T follicular helper cell (primary cell): ENCODE measurements at places on chromosomes 12 and 14.

DNA sequence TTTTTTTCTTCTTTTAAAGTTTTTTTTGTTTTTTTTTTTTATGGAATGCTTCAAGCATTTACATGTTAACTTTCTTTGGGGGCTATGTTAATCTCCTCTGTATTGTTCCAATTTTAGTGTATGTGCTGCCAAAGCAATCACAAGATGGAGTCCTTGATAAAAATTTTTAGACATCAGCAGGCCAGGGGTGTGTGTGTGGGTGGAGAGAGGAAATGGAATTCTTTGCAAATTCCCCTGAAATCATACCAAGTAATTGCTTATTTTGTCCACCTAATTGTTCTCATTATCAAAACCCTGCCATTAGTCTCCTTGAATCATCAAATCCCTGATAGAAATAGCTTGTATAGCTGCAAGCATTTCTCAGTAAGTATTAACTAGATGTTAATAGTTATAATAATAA lies 21.7 kb downstream of the RNF212B start:
- DNase-seq: no peak

GRCh38 chr12:79326663-79327062 lies 364.1 kb downstream of the PAWR start:
- no peak for DNase-seq

GRCh38 chr12:89157413-89157812 lies 194.9 kb downstream of the DUSP6 start:
- no peak for DNase-seq

DNA sequence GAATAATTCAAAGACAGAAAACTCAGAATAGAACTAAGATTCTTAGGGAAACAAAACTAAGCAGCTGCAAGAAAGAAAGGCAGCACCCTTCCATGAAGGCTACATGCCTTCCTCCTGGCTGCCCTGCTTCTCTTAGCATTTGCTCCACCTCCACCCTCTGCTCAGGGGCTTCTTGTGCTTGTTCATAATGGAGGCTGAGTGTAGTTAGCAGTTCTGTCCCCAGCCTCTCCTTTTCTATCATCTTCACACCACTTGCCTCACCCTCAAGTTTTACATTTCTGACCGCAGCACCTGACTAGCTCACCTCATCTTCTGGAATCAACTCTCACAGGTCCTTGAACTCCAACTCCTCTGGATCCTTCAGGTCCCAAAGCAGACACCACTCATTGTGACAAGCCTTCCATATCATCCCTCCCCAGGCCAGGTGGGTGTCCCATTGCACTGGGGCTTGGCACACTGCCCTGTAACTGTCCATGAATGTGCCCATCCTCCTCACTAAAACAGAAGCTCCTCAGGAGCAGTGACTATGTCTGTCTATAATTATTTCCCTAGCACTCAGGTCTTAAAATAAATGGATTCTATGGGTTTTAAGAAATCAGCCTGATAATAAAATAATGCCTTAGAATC lies 139.1 kb downstream of the TMTC1 start:
- DNase-seq: no peak

GRCh38 chr14:102693006-102693755 lies 84.1 kb upstream of the TRAF3 start:
- DNase-seq: no peak

DNA sequence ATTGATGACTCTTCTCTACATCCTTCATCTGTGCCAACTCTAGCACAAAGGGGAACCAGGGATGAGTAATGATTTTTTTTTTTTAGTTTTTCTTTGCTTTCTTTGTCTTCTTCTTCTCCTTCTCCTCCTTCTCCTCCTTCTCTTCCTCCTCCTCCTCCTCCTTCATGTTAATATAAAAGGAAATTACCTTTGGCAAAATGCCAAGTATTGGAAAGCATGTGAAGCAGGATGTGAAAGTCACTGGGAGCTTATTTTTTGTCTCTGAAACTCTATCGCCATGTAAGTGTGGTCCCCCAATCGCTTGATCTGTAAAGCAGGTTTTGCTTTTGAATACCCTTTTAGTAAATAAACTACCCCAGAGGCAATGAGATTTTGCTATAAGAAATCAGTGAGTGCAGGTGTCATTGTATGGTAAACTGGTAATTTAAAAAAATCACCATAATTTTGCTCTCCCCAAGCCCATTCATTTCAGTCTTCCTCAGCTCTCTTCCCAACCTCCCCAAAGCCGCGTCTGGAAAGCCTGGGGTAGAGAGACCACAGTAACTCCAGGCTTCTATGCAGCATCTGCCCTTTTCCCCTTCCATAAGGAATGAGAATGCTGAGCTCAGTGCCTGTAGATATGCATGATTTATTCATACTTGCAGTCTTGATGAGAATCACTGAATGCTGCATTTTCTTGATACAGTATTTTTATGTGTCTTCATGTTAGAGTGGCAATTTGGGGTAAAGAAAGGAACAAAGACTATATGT lies 388.7 kb downstream of the TMEM117 start:
- no peak for DNase-seq

GRCh38 chr12:18955594-18955993 lies 173.9 kb upstream of the PLEKHA5 start:
- DNase-seq: no peak

- DNase-seq: no peak
These were observed 545 bp downstream of the SMARCC2 start for GRCh38 chr12:56188778-56189098.

DNA sequence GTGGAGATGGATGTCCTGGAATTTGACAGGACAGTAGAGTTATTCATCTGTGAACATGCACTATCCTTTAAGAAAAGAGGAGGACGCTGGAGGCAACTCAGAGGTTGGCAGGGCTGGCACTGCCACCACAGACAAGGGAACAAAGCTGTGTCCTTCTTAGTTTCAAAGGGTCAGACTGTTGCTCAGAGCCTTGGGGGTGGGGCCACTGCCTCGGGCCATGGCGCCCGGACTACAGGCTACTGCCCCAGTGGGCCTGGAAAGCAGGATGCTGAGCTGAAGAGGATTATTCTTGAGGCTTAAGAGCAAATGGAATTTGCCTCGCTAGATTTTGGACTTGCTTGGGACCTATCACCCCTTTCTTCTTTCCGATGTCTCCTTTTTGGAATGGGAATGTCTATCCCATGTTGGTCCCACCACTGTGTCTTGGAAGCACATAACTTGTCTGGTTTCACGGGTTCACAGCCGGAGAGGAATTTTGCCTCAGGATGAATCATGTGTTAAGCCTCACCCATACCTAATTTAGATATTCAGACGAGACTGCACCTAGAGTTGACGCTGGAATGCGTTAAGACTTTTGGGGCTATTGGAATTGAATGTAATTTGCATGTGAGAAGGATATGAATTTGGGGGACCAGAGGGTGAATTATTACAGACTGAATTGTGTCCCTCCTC lies 114.8 kb upstream of the RFLNA start:
- no peak for DNase-seq

- DNase-seq: no peak
These were observed 94.5 kb downstream of the SCARB1 start for GRCh38 chr12:124769163-124769530.

- DNase-seq: no peak
These were observed 26.2 kb upstream of the AKAP5 start for GRCh38 chr14:64439141-64439540.

DNA sequence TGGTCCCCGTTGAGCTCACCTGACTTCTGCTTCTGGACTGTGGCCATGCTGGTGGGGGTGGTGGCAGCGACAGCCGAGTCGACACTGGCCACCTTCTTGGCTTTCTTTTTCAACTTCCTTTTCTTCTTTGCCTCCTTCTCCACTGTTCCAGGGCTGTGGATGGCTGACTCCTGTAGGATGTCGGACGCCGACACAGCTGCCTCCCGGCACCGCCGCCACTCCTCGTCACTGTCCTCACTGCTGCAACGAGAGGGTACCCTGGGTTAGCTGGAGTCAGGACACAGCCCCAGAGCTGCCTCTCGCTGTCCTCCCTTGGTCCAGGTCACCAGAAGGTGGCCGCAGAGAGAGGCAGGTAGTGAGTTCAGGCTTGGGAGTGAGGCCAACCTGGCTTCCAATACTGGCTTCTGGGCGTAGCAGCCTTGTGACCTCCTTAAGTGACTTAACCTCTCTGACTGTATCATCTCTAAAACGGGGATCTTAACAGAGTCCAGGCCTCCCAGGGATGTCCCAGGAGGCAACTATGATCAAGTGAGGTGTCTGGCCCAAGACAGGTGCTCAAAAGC lies 12.0 kb downstream of the C12orf43 start:
- DNase-seq: no peak

GRCh38 chr14:94213741-94214140 lies 39.6 kb downstream of the PPP4R4 start:
- DNase-seq: no peak

DNA sequence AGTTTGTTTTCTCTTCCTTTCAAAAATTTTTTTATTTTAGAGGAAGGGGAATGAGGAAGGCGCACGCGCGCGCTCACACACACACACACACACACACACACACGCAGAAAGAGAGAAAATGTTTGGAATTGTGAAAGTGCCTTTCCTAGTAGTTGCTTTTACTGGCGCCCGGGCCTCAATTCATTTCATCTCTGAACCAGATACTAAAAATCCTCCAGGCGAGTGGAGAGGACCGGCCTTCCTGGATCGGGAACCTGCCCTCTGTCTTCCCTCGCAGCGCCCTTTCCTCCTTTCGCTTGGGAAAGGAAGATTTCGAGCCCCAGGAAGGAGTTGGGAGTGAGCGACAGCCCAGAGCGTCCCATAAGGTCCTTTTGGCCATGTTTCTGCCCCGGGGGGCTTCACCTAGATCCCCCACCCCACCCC lies 7.8 kb upstream of the TBX3 start:
- DNase-seq: no peak

DNA sequence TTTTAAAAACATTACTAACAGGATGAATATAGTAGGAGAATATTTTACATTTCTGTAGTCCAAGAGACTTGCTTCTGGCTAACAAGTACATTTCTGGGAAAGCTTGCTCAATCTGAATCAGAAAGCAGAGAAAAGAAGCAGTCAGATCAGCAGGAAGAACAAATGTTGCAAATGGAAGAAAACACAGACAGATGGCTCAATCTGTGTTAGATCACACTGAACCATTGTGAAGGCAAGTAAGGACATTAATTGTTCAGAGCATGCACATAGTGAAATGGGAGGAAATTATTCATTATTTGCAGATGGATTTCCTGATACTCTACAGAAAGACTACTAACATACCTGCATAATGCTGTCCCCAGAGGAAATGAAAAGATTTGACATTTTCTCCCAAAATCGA lies 65.2 kb upstream of the CNOT2 start:
- DNase-seq: no peak

GRCh38 chr14:91570021-91570420 lies 59.9 kb upstream of the PPP4R3A start:
- no peak for DNase-seq

DNA sequence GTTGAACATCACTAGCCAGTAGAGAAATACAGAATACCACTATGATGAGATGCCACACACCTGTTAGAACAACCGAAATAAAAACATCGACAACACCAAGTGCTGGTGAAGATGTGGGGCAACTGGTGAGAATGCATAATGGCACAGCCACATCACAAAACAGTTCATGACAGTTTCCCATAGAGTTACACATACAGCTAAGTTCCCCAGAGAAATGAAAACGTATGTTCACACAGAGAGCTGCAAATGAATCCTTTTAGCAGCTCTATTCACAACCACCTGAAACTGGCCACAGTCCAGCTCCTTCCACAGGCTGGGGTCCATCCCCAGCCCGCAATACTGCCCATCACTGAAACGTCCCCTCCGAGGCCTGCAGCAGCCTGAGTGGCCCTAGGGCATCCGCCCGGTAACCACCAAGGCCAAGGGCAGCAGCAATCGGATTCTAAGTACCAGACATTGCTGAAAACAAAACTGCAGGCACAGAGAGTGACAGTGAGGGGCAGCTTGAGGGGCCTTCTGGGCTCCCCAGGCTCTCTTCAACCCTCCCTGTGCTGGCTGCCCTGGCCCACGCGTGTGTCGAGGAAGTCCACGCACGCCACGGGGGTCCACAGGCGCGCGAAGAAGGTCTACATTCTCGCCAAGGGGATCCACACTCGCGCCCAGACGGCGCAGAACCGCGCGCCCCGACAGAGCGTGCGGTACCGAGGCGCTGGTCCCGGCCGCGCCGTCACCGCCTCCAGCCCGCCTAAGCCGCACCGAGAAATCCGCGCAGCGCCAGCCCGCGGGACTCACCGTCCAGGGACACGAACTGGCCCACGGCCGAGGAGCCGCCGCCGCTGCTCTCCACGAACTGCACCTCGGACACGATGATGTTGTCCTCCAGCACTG lies 903 bp downstream of the BRF1 start:
- DNase-seq: no peak

DNA sequence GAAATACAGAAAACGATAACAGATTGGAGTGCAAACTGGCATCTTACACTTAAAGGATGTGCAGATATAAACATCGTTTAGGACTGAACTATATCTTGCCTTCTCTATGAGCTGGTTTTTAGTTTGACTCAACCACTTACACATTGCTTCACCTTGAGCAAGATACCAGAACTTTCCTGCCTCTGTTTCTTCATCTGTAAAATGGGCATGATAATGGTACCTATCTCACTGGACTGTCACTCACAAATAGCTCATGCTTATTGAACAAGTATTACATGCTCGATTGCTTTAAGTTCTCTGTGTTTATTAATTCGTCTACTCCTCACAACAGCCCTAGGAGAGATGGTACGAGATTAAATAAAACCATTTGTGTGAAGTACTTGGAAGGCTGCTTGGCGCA lies 7.7 kb downstream of the FZD10 start:
- no peak for DNase-seq
